ENCODE measurements at places on chromosomes 1 and 21. TPM values are rescaled to one million over a fixed set of nuclear protein-coding genes. Genes with fewer than 3 reads are reported as not detected.

The SAMD13 gene
- 5.9 TPM for total RNA-seq

- DNase-seq = no peak
Measured at GRCh38 chr1:85453640-85454194, 11.2 kb downstream of the DDAH1 start.

DNA sequence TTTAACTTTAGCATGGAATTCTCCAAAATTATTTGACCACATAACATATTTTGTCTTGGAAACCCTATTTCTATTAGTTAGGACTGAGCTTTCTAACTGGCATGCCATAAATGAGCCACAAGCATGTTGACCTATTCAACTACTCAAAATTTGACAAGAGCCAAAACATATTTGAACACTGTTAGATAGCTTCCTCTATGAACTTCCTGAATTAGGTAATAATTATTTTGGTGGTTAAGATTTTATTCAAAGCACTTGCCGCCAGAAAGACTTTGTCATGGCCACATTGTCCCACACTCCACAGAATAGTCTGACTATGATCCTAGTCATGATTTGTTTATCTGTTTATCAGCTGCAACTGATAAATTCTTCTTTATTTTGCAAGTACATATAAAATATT, 23.1 kb upstream of the CTPS1 start:
- no peak for DNase-seq

DNA sequence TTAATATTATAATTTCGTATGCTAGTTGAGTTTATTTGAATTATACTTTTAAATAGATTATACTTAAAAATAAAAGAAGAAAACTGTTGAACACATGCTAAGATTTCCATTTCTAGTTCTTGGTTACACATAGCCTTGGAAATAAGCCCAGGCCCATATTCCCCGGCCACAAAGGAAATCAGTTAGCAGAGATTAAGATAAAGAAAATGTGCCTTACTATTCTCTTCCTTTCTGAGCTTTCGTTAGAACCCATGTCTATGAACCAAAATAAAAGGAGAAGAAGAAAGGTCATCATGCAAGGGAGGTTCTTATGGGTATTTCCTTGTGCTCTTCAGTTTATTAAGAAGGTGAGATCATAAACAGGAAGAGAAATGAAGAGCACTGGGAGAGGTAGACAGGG, 32.3 kb upstream of the CRP start:
- no peak for DNase-seq

- no peak for DNase-seq
Measured at GRCh38 chr1:235259133-235259778, 68.7 kb downstream of the ARID4B start.

DNA sequence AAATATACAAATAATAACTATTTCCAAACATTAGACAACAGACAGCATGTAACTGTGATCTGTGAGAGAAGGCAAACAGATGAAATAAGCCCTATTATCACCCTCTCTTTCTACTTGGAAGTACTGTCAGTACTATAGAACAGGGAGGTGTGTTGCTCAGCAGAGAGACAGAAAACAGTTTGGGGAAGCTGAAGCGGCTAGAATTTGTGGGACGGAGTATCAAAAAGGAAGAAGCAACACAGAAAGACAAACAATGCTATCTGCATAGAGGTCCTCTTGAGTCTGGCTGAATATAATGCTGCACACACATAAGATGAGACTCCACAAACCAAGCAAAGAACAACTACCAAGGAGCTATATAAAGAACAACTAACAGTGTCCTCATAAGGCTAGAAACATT, 59.4 kb downstream of the ZZZ3 start:
- DNase-seq = no peak

GRCh38 chr1:157369808-157370521, 182.3 kb downstream of the FCRL5 start:
- peak; percentile 80 for DNase-seq

GRCh38 chr1:40665335-40666171, at the start of gene RIMS3:
TSS of gene RIMS3 (minus strand) at chr1:40665682. CDS start at chr1:40641925, 23,757 bp downstream.
- DNase-seq = peak; percentile 77
